ENCODE measurements at places on chromosomes 11 and 22. TPM values are rescaled to one million over a fixed set of nuclear protein-coding genes. Genes with fewer than 3 reads are reported as not detected.

DNA sequence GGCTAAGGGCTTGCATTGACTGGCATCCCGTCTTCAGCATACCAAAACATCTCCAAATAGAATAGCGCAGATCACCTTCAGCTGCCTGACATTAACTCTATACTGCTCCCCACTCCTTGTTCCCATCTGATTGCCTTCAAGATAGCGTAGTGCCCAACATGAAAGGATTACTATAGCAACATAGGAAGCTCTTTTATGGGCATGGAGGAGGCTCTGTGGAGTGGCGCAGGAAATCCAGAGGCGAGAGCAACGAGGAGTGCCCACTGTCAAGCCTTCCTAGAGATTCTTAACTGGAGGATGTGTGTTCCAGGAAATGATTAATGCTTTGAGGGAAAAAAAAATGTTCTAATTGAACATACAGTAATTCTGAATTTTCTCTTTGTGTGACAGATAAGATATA, 213.3 kb downstream of the CADM1 start:
- H3K36me3 ChIP-seq: no peaks in the 10 kb centered on the region
- H3K4me3 ChIP-seq: no peak overlapping the region
- no peaks in the 10 kb centered on the region for H3K27me3 ChIP-seq
- DNase-seq: no peak
- no peaks in the 10 kb centered on the region for H3K4me1 ChIP-seq
- H3K27ac ChIP-seq: no peak overlapping the region

DNA sequence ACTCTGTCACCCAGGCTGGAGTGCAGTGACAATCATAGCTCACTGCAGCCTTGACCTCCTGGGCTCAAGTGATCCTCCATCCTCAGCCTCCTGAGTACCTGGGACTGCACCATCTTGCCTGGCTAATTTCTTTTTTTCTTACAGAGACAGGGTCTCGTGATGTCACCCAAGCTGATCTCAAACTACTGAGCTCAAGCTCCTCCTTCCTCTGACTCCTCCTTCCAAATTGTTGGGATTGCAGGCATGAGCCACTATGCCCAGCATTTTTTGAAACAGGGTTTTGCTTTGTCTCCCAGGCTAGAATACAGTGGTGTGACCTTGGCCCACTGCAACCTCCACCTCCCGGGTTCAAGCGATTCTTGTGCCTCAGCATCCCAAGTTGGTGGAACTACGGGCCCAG, 358.3 kb upstream of the MTNR1B start:
- no peaks in the 10 kb centered on the region for H3K27me3 ChIP-seq
- no peaks in the 10 kb centered on the region for H3K4me1 ChIP-seq
- H3K27ac ChIP-seq: no peak overlapping the region

- no peak overlapping the region for H3K4me3 ChIP-seq
- no peaks in the 10 kb centered on the region for H3K27me3 ChIP-seq
- H3K36me3 ChIP-seq: no peaks in the 10 kb centered on the region
- DNase-seq: peak; percentile 44
- no peak overlapping the region for H3K27ac ChIP-seq
- peaks cover 11% of the 10 kb centered on the region for H3K4me1 ChIP-seq
Observed at GRCh38 chr11:69121621-69122325, 34.0 kb upstream of the SMIM38 start.

- H3K27ac ChIP-seq: no peak overlapping the region
- no peak overlapping the region for H3K4me3 ChIP-seq
- H3K27me3 ChIP-seq: no peaks in the 10 kb centered on the region
- peaks cover 10% of the 10 kb centered on the region for H3K36me3 ChIP-seq
- H3K4me1 ChIP-seq: no peaks in the 10 kb centered on the region
Observed at GRCh38 chr22:49867303-49868265, 13.9 kb downstream of the ZBED4 start.

DNA sequence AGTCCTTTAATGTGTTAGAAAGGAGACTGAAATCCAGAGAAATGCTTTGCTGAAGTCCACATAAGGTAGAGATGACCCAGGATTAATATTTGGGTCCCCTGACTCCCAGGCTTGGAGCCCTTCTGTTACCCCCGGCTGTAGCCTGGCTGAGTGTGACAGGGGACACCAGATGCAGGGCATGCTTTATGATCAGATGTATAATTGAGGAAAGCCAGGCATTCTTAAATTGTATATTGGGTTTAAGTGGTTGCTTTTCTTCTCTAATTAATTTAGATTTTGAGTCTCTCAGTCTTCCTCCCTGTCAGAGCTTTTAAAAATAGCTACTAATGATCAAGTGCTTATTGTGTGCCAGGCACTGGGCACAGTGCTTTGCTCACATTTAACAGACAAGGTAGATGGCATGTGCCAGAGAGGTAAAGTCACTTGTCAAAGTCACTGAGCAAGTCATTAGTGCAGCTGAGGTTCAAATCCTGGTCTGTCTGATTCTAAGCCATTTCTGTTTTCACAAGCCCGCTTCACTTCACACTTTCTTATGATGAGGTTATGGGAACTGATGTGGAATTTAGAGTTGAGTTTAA, 7.9 kb downstream of the ZNRF3 start:
- no peaks in the 10 kb centered on the region for H3K4me1 ChIP-seq
- no peaks in the 10 kb centered on the region for H3K36me3 ChIP-seq
- no peaks in the 10 kb centered on the region for H3K27me3 ChIP-seq
- no peak overlapping the region for H3K4me3 ChIP-seq

GRCh38 chr11:107962181-107962580, 33.9 kb downstream of the RAB39A start:
- no peak overlapping the region for H3K4me3 ChIP-seq
- DNase-seq: peak; percentile 47
- H3K4me1 ChIP-seq: no peaks in the 10 kb centered on the region
- no peaks in the 10 kb centered on the region for H3K36me3 ChIP-seq
- H3K27ac ChIP-seq: no peak overlapping the region
- peaks cover 4% of the 10 kb centered on the region for H3K27me3 ChIP-seq

- peaks cover 38% of the 10 kb centered on the region for H3K27me3 ChIP-seq
- no peak overlapping the region for H3K4me3 ChIP-seq
- no peaks in the 10 kb centered on the region for H3K36me3 ChIP-seq
- no peak for DNase-seq
- H3K4me1 ChIP-seq: no peaks in the 10 kb centered on the region
Observed at GRCh38 chr11:102712137-102712536, 6.6 kb upstream of the MMP27 start.

- DNase-seq: no peak
- no peak overlapping the region for H3K4me3 ChIP-seq
- H3K27me3 ChIP-seq: peaks cover 2% of the 10 kb centered on the region
- no peaks in the 10 kb centered on the region for H3K4me1 ChIP-seq
Observed at GRCh38 chr22:40997520-40997919, 46.3 kb downstream of the RBX1 start.

DNA sequence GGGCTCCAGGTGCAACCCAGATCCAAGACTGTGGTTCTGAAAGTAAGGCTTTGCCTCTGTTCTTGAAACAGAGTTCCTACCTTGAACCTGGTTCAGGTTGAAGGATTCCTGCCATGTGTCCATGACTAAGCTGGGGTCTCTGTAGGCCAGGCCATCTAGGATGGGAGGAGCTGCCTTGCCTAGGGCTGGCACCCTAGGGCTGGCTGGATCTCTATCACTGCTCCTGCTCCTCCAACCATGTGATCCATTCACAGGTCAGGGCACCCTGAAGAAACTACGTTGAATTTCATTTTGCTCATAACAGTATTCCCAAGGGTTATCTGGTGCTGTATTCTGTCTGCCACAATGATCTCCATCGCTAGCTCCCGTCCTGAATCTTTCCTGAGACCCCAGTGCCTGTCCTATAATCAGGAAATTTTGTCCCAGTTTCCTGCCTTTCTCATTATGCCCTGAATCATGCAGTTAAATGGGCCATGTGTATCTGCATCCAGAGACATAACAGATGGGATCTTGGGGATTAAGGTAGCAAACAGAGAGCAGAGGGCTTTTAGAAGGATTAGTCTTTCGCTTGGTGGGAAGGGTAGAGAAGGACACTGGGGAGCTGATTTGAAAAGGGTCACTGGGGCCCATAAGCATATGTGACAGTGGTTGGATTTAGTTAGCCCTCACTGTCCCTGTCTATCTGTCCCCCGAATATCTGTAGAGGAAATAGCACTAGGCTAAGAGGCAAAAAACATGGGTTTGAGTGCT, 98.2 kb upstream of the MTMR2 start:
- H3K4me1 ChIP-seq: peaks cover 7% of the 10 kb centered on the region
- no peak for DNase-seq
- H3K27ac ChIP-seq: no peak overlapping the region
- no peak overlapping the region for H3K4me3 ChIP-seq
- no peaks in the 10 kb centered on the region for H3K27me3 ChIP-seq

GRCh38 chr11:69909561-69910518, 90.6 kb upstream of the FGF3 start:
- no peak overlapping the region for H3K27ac ChIP-seq
- H3K27me3 ChIP-seq: peaks cover 30% of the 10 kb centered on the region
- DNase-seq: peak; percentile 82
- H3K4me3 ChIP-seq: no peak overlapping the region

DNA sequence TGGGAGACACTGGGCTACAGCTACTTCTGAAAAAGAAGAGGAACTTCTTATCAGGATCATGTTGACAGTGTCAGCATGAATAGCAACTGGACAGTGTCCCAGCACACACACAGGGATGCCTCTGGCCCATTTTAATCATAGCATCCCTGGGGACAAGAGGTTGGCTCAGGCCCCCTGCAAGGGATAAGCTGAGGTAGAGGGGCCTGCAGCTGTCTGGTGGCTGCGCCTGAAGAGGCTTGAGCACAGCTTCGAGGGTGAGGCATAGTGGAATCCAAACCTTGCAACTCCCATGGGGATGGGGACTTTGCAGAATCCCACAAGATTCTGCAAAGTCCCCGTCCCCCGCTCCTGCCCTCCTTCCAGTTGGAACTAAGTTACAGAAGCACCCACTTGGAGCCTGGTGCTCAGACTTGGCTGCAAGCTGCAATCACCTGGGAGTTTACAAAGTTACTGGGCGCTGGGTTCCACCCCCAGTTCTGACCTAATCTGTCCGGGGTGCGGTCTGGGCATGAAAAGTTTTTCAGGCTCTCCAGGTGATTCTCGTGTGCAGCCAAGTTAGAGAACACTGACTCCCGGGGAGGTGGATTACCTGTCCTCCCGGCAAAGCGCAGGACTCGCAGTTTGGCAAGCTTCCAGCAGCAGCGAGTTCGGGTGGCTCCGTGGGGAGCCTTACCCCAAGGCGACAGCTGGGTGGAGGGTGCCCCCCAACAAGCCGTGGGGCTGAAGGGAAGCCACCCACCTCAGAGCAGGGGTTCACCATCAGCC, 16.0 kb upstream of the LINC01488 start:
- no peak overlapping the region for H3K27ac ChIP-seq
- no peak overlapping the region for H3K4me3 ChIP-seq
- H3K4me1 ChIP-seq: peaks cover 12% of the 10 kb centered on the region
- no peaks in the 10 kb centered on the region for H3K27me3 ChIP-seq
- no peaks in the 10 kb centered on the region for H3K36me3 ChIP-seq

- no peak overlapping the region for H3K4me3 ChIP-seq
- peak overlapping the region; percentile 6 for H3K27ac ChIP-seq
- no peaks in the 10 kb centered on the region for H3K27me3 ChIP-seq
- H3K36me3 ChIP-seq: no peaks in the 10 kb centered on the region
Observed at GRCh38 chr11:103798026-103798425, 238.4 kb upstream of the DDI1 start.

GRCh38 chr11:64180891-64181290, 5.1 kb upstream of the STIP1 start:
- no peak overlapping the region for H3K4me3 ChIP-seq
- H3K4me1 ChIP-seq: peaks cover 35% of the 10 kb centered on the region
- peak overlapping the region; percentile 26 for H3K27ac ChIP-seq
- H3K36me3 ChIP-seq: no peaks in the 10 kb centered on the region
- no peaks in the 10 kb centered on the region for H3K27me3 ChIP-seq

GRCh38 chr11:47917599-47918369, 62.6 kb upstream of the PTPRJ start:
- H3K4me3 ChIP-seq: no peak overlapping the region
- no peaks in the 10 kb centered on the region for H3K36me3 ChIP-seq
- no peaks in the 10 kb centered on the region for H3K27me3 ChIP-seq
- H3K27ac ChIP-seq: peak overlapping the region; percentile 19
- no peak for DNase-seq
- peaks cover 17% of the 10 kb centered on the region for H3K4me1 ChIP-seq

- no peaks in the 10 kb centered on the region for H3K36me3 ChIP-seq
- peaks cover 5% of the 10 kb centered on the region for H3K4me1 ChIP-seq
- H3K27ac ChIP-seq: no peak overlapping the region
- H3K27me3 ChIP-seq: no peaks in the 10 kb centered on the region
- DNase-seq: no peak
Observed at GRCh38 chr22:39475337-39475736, 18.5 kb downstream of the MGAT3 start.

- no peak overlapping the region for H3K27ac ChIP-seq
- H3K4me1 ChIP-seq: peaks cover 18% of the 10 kb centered on the region
- no peak overlapping the region for H3K4me3 ChIP-seq
Observed at GRCh38 chr11:69540118-69541000, 58.9 kb downstream of the LINC01488 start.

- H3K27me3 ChIP-seq: peaks cover 6% of the 10 kb centered on the region
- no peak for DNase-seq
- no peaks in the 10 kb centered on the region for H3K36me3 ChIP-seq
- H3K4me3 ChIP-seq: no peak overlapping the region
Observed at GRCh38 chr22:30806391-30806861, 111.8 kb downstream of the OSBP2 start.

DNA sequence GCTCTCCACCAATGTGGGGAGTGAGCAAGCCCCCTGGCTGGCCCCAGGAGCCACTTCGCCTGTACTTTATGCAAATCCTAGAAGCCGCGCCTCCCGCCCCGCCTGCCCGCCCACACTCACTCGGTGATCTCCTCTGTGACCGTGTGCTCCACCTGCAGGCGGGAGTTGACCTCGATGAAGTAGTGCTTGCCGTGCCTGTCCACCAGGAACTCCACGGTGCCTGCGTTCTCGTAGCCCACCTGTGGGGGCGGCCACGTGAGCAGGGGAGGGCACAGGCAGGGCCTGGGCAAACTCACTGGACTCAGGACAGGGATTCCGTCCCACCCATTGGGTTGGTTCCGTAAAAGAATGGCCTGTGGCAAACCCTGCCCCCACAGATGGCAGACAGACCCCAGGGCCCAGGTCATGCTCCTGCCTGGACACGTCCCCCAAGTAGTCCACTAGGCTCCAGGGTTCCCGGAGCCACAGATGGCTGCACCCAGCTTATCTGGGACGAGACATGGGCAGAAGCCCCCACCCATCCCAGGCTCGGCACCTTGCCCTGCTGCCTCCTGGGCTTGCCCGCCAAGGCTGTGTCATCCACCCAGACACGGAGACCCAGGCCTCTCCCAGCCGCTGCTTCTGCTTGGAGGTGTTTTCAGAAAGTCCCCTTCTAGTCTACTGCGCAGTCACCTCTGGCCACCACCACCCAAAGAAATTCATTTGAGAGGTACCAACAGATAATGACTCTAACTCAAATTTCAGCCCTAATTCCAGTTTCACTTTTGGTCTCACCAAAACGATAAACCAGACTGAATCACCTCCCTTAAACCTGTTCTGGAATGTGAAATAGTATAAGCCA, 12.1 kb downstream of the LRFN4 start:
- H3K36me3 ChIP-seq: no peaks in the 10 kb centered on the region
- H3K27ac ChIP-seq: no peak overlapping the region

GRCh38 chr22:24146791-24147353, 34.4 kb upstream of the SUSD2 start:
- peaks cover 4% of the 10 kb centered on the region for H3K36me3 ChIP-seq
- no peaks in the 10 kb centered on the region for H3K27me3 ChIP-seq
- peak; percentile 94 for DNase-seq
- peak overlapping the region; percentile 69 for H3K27ac ChIP-seq
- peaks cover 27% of the 10 kb centered on the region for H3K4me1 ChIP-seq

Gene KDM4D
- total RNA-seq: 0.88 TPM

Gene UBE2L6
- total RNA-seq: 61.3 TPM

Gene OMP
- total RNA-seq: not detected

Gene IGLL5
- total RNA-seq: not detected

Gene CHRNA10
- 0.29 TPM for total RNA-seq

Gene SAA2
- under 0.01 TPM for total RNA-seq

Gene OR52H1
- total RNA-seq: 0.29 TPM

Gene CD3D
- total RNA-seq: not detected

Data from osteoblast (primary cell).